ENCODE measurements at places on chromosomes 4 and X. TPM values are rescaled to one million over a fixed set of nuclear protein-coding genes. Genes with fewer than 3 reads are reported as not detected.

Gene HSFX4
- total RNA-seq = not detected

Gene GPR50
- not detected for total RNA-seq

Gene GPR34
- total RNA-seq = not detected

Gene DIAPH2
- total RNA-seq = 28.0 TPM

Gene NAA10
- 166 TPM for total RNA-seq

All from mammary microvascular endothelial cell (primary cell).